Activated CD8-positive, alpha-beta T cell treated with anti-CD3 and anti-CD28 coated beads, Interleukin-2, amount 10 ng/mL, durations not matched to agents 7 days and 5 days (primary cell): ENCODE measurements at places on chromosomes 3 and 15.

GRCh38 chr3:23594894-23595670 is 210.7 kb upstream of the UBE2E1 start:
- no peak for DNase-seq

DNA sequence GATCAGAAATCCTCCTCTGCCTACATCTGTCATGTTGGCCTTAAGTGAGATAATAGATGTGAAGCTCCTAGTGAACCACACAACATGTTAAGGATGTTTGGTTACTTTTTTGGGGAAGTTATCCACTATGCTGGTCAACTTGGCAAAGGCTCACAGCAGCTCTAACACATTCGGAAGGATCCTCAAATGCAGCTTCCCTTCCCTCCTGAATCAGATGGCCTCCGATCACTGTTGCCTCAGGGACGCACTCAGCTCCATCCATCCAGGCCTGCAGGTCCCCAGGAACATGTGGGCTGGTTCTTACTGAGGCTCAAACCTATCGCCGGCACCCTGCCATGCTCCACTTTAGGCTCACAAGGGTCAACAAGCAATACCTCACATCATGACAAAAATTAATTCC is 67.9 kb downstream of the CORO2B start:
- DNase-seq: no peak

- DNase-seq: no peak
Observed at GRCh38 chr3:79038636-79039035, 729.2 kb downstream of the ROBO1 start.

- no peak for DNase-seq
Observed at GRCh38 chr15:78200276-78200930, 34.0 kb downstream of the ACSBG1 start.

- DNase-seq: no peak
Observed at GRCh38 chr15:37020852-37021251, 79.5 kb downstream of the MEIS2 start.

- DNase-seq: no peak
Observed at GRCh38 chr3:46849686-46850467, 13.4 kb downstream of the MYL3 start.

DNA sequence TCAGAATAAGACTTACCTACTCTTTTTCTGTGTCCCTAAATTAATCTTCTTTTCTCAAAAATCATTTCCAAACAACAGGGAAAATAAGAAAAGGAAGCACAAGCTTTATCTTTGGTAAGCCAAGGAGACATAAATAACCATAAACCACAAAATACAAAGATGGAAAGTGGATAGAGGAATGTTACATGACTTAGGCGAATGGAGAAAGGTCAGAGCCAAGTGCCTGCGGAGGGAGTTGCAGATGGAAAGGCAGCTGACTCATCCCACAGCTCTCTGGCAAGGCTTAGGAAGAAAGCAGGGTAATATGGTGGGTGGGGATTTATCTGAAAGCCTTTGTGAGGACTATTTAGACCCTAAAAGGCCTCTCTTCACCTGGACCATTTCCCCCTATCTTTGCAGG is 72.8 kb downstream of the GALK2 start:
- DNase-seq: no peak

DNA sequence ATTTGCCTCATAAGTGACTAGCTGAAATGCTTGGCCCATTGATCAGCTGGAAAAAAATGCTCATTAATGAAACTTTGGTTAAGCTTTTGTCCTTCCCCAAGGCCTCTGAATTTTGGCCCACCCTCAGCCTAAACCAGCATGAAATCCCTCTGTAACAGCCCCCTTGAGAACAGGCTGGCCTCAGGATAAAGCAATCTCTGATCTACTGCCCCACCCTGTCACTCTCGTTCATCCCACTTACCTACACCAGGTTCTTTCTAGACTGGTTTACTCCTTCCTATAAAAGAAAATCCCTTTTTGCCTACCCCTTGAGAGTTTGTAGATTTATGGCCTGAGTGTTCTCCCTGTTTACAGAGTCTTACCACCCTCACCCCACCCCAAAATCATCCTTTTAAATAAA is 3.4 kb upstream of the AEN start:
- DNase-seq: peak; percentile 15

DNA sequence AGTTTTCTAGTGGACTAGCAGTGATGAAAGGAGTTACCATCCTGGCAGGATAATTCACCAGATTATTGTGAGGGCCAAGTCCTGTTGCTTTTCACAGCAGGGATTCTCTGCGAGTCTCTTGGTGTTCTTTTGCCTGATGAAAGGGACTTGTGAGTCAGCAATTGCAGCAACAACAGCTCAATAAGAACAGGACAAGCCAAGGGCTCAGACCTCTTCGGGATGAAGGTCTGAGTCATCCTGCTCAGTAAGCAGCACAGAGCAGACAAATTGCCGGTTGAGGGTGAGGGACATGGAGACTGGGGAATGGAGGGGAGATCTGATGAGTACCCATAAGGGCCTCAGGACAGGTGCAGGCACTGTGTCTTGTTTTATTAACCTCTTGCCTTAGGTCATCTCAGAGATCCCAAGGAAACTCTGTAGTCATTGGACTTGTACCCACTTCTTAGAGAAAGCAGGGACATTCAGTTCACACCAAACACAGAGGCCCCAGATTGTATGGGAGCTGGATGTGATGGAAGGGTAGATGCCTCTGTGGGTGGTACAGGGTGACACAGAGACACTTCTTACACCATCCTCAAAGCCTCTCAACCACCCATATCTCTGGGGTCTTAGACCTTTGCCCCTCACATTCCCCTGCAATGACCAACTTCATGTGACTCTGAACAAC is 173.8 kb upstream of the TLE3 start:
- DNase-seq: no peak

GRCh38 chr15:39592500-39592899 is 11.6 kb downstream of the THBS1 start:
- DNase-seq: no peak

DNA sequence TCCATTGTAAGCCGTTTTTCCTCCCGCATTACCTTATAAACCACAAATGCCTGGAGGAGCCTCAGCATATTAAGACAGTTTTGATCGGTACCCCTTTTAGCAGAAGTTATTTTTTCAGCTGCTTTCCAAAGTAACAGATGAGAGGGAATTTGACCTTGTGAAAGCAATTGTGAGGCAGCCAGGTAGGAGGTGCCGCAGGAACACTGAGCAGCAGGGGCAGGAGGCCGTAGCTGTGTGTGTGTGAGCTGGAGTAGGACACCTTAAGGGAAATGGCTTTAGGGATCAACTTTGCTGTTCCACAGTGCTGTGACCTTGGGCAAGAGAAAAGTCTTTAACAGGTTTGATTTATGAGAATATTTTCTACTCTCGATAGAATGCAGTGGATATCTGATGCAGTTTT is 482.1 kb downstream of the IL5RA start:
- no peak for DNase-seq

- DNase-seq: no peak
Observed at GRCh38 chr3:44910693-44911092, 36.3 kb downstream of the TGM4 start.

GRCh38 chr15:34754674-34755418 is at the start of gene GJD2:
Gene GJD2 (minus strand): TSS chr15:34754998. CDS start chr15:34754488, 510 bp downstream.
- no peak for DNase-seq

GRCh38 chr3:46416125-46416810 is 9.2 kb downstream of the CCRL2 start:
- DNase-seq: no peak

- no peak for DNase-seq
Observed at GRCh38 chr3:153574445-153574844, 412.4 kb downstream of the RAP2B start.

- DNase-seq: no peak
Observed at GRCh38 chr15:45399381-45400212, 21.3 kb upstream of the GATM start.

DNA sequence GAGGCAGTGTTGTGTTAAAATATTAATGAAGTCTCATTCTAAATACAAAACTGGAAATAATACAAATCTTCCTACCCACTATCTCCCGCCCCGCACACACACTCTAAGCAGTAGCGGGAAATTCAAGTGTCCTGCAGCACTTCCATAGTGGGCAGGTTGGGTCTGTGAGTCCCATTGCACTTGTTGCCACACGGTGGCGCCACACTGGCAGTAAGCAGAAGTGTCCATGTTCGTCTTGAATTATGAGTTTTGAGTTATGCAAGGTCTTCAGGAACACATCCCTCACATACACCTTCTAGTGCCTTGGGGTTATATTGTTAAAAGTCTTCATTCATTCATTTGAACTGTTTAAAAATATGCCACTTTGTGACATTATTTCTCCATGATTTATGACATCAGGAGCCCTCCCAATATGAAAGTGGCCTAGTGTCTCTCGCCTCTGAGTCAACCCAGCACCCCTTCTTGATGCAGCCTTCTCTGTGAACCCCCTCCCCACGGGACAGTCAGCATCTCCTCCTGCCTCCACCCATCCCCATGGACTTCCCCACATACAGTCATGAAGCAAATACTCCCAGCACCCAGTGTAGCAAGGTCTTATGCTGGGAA is 17.6 kb upstream of the CCDC174 start:
- peak; percentile 67 for DNase-seq

DNA sequence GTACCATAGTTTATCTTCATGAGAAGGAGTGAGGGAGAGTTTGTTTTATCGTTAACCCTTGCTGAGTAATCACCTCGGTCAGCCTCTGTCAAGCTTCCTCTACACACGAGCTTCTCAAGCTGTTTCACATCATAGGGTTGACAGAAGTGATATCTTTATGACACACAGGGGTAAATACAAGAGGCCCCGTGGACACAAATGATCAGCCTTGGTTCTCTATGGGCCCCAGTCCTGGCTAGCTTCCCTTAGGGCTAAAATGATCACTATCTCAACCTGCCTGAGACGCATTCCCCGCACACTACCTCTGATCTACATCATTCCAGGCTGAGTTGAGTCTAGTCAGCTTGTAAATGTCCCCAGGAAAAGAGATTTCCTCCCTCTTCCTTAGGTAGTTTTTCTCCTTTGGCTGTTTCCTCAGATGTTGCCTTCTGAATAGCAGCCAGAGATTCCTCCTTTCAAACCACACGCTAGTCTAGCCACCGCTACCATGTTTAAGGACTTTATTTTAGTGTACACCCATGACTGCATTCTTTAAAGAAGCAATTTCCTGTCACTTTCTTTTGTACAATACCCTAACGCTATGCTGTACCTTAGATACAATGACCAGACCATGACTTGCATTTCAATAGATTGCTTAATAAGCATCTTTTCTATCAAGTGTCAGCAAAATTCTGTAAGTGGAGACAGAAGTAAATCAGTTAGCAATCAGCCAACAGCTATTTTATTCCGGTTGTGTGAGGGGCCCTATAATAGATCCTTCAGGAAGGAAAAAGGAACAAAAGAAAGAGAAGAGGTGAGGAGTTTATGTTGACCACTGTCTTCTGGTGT is 35.1 kb upstream of the PPARG start:
- DNase-seq: no peak

DNA sequence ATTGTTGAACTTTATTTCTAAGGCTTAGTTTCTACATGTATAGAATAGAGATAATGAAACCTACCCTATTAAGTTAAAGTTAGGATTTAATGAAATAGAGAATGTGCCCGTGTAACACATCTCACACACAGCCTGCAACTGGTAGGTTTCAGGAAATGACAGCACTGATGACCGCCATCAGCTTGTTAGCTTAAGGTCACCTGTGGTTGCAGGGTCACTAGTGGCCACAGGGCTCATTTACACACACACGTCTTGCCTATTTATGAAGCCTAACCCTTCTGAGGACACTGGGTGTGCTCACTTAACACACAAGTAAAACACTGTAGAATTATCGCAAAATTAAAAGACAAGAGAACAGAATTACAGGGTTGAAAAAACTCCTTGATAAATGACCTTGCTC is 20.1 kb downstream of the CHRM5 start:
- no peak for DNase-seq

GRCh38 chr3:58474967-58475578 is 16.8 kb upstream of the KCTD6 start:
- no peak for DNase-seq

- DNase-seq: no peak
Observed at GRCh38 chr15:99054025-99054387, 46.4 kb upstream of the PGPEP1L start.

- no peak for DNase-seq
Observed at GRCh38 chr15:27826902-27827714, 272.0 kb downstream of the OCA2 start.

GRCh38 chr3:71433631-71434030 is 149.9 kb downstream of the FOXP1 start:
- no peak for DNase-seq

DNA sequence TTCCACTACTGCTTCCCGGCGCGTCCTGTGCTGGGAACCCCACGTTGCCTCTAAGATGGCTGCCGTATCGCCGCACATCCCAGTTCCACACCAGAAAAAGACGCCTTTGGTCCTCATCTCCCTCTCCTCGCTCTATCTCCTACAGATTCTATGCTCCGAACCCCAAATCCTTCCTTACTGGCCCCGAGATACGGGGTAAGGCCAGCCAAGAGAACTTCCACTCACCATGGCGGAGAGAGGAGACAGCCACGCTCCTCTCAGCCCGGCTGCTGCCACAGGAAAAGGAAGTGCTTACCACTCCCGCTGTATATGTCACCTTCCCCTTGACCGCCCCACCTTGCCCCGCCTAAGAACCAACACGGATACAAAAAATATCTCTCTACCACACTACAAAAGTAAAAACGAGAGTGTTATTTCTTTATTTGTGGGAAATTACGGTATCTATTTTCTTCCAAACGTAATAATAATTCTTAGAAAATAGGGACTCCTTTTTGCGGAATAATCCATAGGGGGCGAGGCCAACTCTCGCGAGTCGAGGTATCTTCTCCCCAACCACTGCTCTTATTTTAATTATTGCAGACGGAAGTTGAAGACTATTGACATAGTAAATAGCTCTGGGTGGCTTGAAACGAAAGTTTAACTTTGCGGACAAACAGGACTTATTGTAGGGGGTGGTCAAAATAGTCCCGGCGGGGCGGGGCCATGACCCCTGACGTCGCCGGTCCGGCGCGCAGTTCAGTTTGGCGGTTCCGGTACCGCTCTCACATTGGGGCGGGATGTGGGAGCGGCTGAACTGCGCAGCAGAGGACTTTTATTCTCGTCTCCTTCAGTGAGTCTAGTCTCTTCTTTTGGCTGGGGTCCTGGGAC is at the start of the genes RPL4 and ZWILCH:
RPL4 (minus strand) TSS at position 293 of the 867 bp plus-strand sequence; CDS start at position 228, 65 bp downstream.
ZWILCH (plus strand) TSS at position 764 of the 867 bp plus-strand sequence; CDS start at position 777, 13 bp downstream.
- peak; percentile 88 for DNase-seq

- DNase-seq: peak; percentile 78
Observed at GRCh38 chr3:108806316-108806715, 16.3 kb upstream of the TRAT1 start.

DNA sequence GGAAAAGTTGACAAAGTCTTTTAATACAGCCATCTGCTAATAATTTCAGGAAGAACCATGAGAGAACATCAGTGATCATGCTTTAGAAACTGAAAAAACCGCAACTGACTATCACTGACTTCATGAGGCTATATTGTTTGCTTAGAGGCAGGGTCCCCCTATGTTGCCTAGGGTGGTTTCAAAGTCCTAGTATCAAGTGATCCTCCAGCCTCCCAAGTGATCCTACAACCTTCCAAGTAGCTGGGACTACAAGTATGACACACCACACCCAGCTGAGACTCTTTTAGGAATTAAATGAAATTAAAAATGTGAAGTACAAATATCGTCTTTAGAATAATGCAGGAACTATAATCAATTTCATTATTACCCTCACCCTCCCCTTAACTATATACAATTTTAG is 58.3 kb upstream of the CSPG5 start:
- no peak for DNase-seq
